ENCODE measurements at places on chromosomes 7 and 10.

GRCh38 chr7:127897704-127898454, 133.4 kb downstream of the LRRC4 start:
- DNase-seq = no peak

DNA sequence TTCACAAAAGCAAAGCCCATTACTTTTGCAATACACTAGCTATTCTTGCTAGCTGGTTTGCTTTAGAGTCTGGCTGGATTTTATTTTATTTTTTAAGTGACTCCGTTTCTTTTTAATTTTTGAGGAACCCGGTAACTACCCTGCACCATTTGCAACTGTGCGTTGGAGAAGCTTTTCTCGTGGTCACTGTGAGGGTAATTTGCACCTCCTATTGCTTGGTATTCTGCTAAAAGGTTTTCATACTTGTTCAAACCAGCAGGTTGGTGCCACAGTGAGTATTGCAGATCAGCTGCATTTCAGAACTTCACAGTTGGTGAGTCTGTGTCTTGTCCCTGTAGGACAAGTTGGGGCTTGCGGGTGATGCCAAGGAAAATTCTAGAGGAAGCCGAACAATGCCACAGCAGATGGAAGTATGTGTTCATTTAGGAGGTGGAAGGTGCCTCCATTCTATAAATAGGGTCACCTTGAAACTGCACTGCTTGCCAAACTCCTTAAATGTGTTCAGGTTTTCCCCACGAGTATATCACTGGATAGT, 3.9 kb upstream of the NMT2 start:
- DNase-seq = no peak

GRCh38 chr7:142808802-142809583, 38.2 kb downstream of the PRSS2 start:
- DNase-seq = no peak

DNA sequence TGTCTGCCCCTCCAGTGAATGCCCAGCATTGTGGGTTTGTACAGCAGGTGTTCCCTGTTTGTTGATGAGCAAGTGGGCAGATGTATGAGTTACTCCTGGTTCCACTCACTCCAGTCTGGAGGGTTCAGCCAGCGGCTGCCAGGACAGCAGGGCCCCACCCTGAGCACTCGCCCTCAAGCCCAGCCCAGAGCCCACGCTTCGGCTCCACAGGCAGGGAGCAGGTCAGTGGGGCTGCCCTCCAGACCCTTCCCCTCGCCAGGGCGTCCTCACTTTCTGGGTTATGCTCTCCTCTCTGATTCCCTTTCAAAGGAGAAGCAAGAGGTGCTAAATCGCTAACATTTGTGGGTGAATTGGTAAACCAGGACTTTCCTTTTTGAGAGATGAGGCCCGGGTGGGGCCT, 4.8 kb upstream of the VIPR2 start:
- DNase-seq = no peak

DNA sequence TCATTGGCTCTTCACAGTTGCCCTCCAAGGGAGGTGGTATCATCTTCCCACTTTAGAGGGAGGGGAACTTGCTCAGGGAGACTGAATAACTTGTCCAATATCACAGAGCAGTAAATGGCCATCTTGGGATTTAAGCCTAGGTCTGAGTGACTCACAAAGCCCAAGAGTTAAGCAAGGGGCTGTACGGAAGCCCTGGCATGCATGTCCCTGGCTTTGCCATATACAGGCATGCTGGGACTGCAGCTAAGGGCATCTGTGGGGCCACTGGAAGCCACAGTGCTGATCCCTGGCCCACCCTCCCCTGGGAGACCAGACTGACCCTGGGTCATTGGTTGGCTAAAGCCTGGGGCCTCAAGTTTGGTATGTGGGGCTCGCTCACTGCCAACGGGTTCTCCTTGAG, 3.1 kb downstream of the VSIR start:
- DNase-seq = no peak

DNA sequence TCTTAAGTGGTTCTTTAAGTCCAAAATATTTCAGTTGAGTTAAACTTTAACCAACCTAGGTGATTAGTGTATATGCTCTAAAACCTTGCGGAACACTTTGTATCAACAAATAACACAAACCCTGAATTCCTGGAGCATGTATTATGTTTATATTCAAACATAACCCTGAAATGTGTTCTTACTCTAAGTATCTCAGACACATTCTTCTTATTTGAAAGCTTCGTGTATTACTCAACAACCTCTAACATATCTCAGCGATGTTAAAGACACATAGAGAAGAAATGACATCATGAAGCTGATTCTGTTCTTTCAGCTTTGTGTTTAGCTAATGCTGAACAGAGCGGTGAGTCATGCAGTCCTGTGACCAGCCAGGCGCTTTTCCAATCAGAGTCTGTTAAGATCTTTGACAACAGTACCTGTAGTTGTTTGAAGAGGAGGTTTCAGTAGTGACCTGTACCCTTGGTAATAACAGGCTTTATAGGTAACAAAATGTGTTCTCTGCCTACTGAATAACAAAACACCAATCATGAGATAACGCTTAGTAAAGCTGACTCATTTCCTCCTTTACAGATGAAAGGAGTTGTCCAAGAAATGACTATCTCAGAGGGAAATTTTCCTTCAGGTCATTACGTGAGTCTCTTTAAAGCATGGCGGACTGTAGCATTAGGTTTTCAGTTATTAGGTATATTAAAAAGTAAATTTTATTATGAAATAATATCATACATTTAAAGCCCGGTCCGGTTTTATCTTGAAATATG, 67.3 kb upstream of the KLF6 start:
- peak; percentile 41 for DNase-seq

- no peak for DNase-seq
These were observed 36.7 kb upstream of the HDAC9 start for GRCh38 chr7:18458830-18459229.

DNA sequence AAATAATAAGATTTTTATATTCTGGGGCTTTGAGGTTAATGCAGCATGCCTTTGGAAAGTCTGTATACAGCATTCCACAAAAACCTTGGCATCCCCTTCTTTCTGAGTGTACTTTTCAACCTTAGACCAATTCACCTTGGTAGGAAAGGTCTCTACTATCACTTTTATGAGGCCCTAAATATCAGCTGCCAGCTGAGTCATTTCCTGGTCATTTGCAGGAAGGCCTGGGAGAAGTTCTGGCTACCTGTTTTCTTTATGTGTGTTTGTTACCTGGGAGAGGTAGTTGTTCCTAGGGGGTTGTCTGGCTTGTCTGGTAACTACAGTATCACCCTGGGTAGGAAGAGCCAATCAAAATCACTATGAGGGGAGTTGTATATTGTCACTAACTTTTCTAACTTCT, 4.1 kb downstream of the SPAM1 start:
- no peak for DNase-seq

- DNase-seq = no peak
These were observed 126.4 kb downstream of the DNAJB6 start for GRCh38 chr7:157463245-157463644.

DNA sequence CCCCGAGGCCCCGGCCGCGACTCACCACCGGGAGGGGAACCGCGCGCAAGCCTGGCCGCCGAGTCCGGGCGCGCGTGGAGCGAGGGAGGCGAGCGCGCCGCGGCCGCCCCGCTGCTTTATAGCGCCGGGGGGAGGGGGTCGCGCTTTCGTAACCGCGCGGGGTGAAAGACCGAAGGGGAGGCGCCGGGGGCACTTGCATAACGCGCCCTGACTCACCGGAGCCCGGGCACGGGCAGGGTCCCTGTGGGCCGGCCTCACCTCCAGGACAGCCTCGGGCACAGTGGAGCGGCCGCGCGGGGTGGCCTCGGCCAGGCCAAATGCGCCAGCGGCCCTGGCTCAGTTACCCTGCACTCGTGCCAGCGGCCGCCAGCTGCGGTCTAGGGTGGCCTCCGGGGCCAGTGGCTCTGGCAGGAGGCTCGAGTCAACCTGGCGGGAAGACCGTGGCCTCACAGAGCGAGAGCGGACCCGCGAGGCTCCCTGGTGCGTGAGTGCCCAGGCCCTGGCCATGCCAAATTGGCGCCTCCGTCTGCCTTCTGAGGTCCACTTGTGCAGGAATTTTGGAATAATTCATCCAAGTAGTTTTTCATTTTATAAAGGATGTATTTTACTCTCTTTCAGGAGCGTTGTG, at the start of gene RBP4:
Gene RBP4, minus strand, starts transcription at position 90 of the 628 bp plus-strand sequence. CDS start 207 bp downstream, outside the sequence.
- DNase-seq = no peak

- DNase-seq = no peak
These were observed 253.4 kb downstream of the USP6NL start for GRCh38 chr10:11358011-11358410.

GRCh38 chr10:81963606-81964005, 88.6 kb downstream of the NRG3 start:
- DNase-seq = no peak

DNA sequence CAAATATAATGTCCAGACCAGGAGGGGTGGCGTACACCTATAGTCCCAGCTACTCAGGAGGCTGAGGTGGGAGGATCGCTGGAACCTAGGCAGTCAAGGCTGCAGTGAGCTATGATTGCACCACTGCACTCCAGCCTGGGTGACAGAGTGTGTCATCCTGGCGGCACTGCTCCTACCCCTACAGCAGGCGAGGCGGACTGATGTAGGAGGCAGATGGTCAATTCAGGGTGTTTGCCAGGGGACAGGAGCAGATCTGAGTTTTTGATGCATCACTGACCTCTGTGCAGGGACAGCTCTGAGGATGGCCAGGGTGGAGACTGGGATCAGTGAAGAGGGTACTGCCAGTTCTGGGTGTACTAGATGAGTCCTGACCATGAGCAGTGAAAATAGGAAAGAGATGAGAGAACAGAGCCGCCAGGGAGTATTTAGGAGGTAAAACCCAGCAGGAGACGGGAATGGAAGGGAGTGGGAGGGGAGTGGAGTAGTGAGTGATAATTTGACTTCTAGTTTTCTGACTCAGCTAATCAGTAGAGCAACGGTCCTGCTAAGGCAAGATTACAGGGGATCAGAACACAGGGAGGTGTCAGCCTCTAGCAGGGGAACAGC, 75.3 kb downstream of the HIP1 start:
- no peak for DNase-seq

DNA sequence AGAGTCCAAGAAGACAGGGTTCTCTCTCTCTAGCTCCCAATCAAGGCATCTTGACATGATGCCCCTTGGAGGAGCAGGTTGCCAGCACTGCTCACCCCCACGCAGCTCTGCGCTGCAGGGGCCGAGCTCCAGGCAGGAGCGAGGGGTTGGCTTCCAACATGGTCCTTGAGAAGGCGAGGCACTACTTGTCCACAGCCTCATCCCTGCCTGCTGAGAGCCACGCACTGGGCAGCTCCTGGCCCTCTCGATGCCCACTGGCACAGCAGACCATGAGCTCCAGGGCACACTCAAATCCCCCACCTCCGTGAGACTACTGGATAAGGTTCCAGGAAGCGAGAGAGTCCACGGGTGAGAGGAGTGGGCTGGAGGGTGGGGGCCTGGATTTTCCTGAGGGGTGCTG, 31.1 kb downstream of the RAMP3 start:
- no peak for DNase-seq

DNA sequence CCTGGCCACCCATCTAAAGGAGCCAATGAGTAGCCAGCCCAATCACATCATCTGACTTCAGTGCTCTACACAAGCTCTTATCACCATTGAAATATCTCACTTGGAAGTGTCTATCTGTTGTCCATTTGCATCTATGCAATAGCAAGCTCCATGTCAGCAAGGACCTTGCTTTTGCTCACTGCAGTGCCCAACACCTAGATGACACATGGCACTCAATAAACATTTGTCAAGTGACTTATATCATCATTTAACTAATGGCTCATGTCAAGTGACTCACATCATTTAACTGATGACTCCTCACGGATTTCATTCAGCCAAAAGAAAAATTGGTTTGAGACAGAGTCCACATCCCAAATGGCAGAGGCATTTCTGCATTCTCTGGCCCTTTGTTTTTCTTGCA, 92.9 kb upstream of the ADAM12 start:
- no peak for DNase-seq

- DNase-seq = no peak
These were observed 7.7 kb downstream of the PON1 start for GRCh38 chr7:95316588-95316987.

GRCh38 chr7:3214090-3214413, 87.0 kb upstream of the SDK1 start:
- no peak for DNase-seq

DNA sequence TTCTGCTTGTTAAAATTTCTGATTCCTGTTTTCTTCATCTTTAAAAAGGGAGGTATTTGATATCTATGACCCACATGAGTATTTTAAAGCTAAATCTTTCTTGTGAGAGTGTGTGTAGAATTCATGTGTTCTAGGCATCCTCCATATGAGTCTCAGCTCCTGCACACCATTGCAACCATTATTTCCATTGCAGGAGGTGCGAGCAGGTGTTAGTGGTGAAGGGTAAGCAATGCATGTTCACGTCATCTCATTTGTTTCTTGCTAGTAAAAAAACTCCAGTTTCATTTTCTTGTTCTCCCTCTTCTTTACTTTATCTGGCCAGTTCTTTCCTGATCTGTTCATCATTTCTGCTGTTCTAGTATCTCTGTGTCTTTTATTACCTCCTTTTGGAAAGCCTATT, 100.5 kb downstream of the ADRA2A start:
- DNase-seq = no peak

GRCh38 chr10:102657984-102658724, 13.9 kb downstream of the TRIM8 start:
- no peak for DNase-seq

DNA sequence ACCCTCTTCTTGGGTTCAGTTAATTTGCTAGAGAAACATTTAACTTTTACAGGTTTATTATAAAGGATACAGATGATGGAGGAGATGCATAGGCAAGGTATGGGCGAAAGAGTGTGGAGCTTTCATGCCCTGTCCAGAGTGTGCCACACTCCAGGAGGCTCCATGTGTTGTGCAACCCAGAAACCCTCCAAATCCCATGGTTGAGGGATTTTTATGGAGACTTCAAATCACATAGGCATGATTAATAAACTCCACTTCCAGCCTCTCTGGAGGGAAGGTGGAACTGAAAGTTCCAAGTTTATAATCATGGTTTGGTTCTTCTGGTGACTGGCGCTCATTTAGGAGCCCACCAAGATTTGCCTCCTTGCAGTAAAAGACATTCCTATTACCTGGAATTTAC, 159.9 kb downstream of the PHTF2 start:
- DNase-seq = no peak

Data from HEK293T (cell line).